ENCODE measurements at places on chromosomes 12 and 14.

GRCh38 chr12:22459838-22460490, 84.4 kb downstream of the C2CD5 start:
- DNase-seq = peak; percentile 8

DNA sequence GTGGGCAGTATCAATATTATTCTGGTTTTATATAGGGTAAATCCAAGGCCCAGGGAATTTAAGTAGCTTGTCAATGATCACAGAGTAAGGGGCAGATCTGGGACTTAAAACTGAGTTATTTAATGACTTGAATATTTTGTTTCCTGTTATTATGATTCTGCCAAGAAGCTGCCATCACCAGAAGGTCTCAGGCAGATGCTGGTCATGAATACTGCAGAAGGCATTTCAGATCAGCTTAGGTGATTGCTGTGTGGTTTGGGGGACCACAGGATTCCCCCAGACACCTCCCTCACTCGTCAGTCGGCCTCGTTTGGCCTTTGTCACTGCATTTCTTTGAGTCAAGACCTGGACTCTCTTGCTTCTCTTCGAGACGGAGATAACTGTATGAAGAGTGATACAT, 47.7 kb upstream of the EVL start:
- no peak for DNase-seq

GRCh38 chr14:32083789-32084188, 6.7 kb downstream of the ARHGAP5 start:
- no peak for DNase-seq

GRCh38 chr12:42262271-42262670, 24.2 kb upstream of the YAF2 start:
- no peak for DNase-seq

DNA sequence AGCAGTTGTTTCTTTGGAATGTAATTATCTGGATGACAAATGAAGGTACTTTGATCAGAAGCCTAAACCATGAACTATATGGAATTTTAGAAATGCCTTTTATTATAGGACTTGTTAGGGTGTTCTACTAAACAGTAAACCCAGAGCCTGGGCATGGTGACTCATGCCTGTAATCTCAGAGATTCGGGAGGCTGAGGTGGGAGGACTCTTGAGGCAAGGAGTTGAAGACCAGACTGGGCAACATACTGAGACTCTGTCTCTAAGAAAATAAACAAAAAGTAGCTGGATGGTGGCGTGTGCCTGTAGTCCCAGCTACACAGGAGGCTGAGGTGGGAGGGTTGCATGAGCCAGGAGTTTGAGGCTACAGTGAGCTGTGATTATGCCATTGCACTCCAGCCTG, 23.9 kb downstream of the PALS1 start:
- DNase-seq = no peak

- no peak for DNase-seq
Measured at GRCh38 chr12:69682110-69682755, 16.9 kb downstream of the BEST3 start.
